Activated T-helper 1 cell treated with anti-CD3 and anti-CD28 coated beads, Interleukin-2, amount 50 U/mL, for 16 hours (primary cell): ENCODE measurements at places on chromosomes 6 and 20.

GRCh38 chr20:21154692-21155091 is 28.8 kb downstream of the KIZ start:
- DNase-seq = no peak

DNA sequence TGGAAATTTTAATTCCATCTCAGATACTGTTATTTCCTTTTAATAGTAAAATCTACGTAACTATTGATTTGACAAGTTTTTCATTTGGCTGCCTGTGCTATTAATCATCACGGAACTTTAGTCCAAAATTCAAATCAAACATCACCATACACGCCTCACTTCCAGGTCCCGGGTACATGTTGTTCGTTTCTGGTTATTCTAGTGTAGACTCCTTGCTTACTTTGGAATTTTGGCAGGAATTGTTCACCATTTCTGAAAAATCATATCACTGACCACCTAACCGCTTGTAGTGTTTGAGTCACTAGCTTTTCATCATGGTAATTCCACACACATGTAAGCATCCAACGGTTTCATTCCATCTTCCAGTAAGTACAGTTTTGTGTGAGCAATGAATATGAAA is 98.0 kb upstream of the NHSL1 start:
- DNase-seq = no peak

DNA sequence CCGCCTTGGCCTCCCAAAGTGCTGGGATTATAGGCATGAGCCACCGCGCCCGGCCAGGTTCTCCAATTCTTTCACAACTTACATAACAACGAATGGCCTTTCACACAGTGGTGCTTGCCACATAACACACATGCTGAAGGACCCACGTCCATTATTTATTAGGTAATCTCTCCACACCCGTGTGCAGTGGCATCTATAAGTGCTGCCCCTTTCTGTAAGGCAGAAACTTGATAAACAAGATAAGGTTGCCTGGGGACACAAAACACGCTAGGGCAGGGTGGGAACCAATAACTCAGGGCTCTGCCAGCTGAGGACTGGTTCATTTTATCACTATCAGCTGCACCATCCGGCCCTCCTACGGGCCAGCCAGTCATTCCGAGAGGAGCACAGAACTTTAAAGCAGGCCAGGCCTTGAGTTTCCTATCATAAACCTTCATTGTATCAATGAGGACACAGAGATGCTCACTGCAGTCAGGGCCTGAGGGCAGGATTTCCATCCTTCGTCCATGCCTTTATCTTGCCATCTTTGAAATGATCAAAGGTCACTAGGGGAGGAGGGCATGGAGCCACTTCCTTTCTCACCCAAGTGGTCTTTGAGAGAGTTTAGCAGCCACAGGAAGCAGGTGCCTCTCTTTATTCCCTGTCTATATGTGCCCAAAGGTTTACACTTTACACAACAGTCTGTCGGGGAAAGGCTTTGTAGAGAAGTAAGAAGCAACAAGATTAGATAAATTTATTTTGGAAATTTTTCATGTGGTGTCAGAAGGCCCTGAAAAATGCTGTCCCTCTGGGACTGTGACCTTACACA is 37.6 kb downstream of the GPLD1 start:
- no peak for DNase-seq

GRCh38 chr6:16898640-16899396 is 137.6 kb upstream of the ATXN1 start:
- DNase-seq = no peak

DNA sequence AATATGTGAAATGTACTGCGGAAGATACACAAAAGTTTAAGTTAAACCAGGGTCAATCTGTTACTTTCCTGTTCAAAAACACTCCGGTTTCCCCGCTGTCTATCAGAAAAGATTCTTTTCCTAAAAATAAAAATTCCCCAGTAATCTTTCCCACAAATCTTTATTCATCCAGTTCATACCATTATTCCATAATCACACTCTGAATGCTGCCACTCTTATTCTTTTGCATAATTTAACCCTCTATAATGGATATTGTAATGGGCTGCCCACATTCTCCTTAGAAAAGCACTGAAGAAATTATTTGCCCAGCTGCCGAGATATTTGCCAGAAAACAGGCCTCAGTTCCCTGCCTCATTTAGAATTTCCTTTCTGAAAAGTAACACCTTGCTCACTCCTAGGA is 68.6 kb downstream of the EPHA7 start:
- no peak for DNase-seq

DNA sequence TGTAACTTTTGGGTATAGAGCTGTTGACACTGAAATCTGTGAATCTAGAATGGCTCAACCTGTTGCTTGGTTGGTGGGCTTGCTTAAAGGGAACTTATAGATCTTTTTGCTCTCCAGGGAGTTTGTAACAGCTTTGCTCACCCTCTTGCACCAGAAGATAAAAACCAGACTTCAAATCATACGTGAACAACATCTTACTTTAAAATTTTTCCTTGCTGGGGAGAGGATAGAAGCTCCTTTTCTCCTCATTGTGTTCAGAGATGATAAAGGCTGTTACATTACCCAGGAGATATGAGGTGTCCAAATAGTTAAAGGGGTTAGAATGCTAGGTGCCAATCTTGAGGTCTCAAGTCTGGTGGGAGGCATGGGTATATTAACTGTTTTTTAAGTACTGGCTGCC is 46.8 kb downstream of the RALGAPB start:
- no peak for DNase-seq

DNA sequence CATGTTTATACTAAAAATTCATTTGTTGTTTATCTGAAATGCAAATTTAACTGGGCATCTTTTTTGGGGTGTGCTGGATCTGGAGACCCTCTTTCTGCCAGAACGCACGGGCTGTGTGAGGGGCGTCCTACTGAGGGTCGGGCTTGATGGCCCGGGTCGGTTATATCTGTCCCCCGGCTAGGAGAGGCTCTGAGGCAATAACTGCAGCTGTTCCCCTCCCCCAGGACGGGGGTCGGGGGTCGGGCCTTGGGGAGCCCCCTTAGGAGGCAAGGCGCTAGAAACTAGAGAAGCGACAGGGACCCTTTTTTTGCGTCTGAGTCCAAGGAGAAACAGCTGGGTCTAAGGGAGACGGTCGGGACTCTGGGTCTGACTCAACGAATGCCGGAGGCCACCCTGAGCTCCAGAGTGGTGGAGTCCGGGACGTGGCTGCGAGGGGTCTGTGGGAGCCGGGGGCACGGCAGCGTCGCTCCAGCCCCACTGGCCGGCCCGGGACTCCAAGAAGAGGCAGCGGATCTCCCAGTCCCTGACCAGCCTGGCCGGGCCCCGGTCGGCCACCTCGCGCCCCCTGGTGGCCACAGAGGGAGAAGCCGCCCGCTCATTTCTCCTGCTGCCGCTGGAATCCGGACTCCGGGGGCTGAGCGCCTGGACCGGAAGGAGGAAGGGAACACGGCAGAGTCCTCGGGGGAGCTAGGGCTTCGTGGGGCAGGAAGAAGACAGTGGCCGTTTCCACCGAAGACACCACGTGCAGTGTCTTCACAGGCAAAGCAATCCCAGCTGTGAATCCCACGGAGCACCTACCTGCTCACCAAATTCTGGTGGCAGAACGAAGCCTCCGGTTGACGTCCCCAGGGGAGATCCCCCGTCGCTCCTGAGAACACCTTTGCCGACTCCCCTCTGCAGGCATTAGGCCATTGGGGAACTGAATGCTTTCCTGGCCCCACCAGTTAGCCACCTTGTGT is 24.0 kb upstream of the SCML4 start:
- peak; percentile 72 for DNase-seq

DNA sequence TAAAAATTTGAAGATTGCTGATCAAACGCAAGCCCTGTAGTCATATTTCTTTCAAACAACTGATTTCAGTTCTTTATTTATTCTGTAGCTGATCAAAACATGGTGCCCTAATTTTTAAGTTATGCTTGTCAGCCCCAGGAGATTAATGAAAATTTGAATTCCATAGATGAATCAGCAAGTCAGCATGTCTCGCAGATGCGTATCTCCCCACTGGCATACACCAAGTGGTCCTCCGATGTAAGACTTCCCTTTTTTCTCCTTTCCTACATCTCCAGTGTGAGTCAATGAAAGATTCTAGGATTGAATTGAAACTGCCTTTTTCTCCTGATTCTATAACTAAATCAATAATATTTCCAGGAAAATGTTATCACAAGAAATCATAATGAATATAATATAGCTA is 539.6 kb upstream of the NOX3 start:
- DNase-seq = no peak

DNA sequence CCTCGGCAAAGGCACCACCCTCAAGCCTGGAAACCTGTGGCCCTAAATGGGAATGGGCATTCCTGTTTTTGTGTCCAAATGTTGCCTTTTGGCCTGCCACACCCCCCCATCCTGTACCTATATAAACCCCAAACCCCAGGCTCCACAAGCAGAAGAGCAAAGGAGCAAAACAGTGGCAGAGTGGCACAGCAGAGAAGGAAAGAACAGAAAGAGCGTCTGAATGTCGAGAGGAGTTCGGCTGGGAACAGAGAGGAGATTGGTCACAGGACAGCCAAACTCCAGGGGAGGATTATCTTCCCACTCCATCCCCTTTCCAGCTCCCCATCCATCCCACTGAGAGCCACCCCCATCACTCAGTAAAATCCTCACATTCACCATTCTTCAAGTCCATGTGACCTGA is 58.0 kb upstream of the PREP start:
- no peak for DNase-seq

- DNase-seq = no peak
Measured at GRCh38 chr6:41546866-41547798, 951 bp downstream of the FOXP4 start.

- no peak for DNase-seq
Measured at GRCh38 chr6:41348934-41349333, 13.5 kb downstream of the NCR2 start.

DNA sequence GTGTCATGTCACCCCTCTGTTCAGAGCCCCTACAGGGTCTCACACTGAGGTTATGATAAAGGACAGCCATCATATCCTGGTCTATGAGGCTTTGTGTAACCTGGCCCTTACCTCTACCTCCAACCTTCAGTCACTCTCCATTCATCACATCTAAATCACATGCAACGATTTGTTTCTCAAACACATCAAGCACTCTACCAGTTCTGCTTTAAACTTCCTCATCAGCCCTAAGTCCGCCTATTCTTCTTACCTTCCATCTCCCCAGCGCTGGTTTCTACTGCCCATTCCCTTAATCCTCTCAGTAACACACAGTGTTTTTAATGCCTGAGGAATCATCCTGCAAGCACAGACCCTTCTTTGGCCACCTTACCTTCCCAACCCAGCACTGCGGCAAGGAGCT is 17.9 kb upstream of the BACH2 start:
- no peak for DNase-seq
